ENCODE measurements at places on chromosomes 12 and 14.

- DNase-seq = no peak
These were observed 12.1 kb downstream of the DDX54 start for GRCh38 chr12:113173081-113173698.

- DNase-seq = no peak
These were observed 229.9 kb upstream of the HMGA2 start for GRCh38 chr12:65594409-65594808.

- DNase-seq = no peak
These were observed 8.8 kb downstream of the LPCAT3 start for GRCh38 chr12:7009512-7009911.

DNA sequence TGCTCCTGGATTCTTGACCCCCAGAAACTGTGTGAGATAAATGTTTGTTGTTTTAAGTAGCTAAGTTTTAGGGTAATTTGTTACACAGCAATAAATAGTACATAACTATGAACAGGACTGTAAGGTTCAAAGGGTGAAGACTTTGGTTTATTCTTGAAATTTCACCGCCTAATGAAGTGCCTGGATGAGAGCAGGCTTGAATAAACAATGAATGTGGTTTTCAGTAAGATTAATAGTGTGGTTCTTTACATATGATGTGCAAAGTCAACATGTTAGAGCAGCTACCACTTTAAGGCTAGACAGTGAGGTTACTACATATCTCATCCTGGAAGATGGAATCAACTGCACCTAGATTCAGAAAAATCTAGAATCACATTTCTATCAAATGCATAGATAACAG lies 145.2 kb upstream of the BTG1 start:
- no peak for DNase-seq

- no peak for DNase-seq
These were observed 23.9 kb upstream of the IGF1 start for GRCh38 chr12:102504280-102504679.

GRCh38 chr12:59372956-59373355 lies 222.9 kb upstream of the SLC16A7 start:
- DNase-seq = no peak

- DNase-seq = no peak
These were observed 6.6 kb upstream of the PPM1A start for GRCh38 chr14:60242429-60242828.

GRCh38 chr14:102421411-102422057 lies 58.8 kb downstream of the TECPR2 start:
- no peak for DNase-seq
